COR-L47 (cell line): ENCODE measurements at places on chromosomes 1 and 21.

DNA sequence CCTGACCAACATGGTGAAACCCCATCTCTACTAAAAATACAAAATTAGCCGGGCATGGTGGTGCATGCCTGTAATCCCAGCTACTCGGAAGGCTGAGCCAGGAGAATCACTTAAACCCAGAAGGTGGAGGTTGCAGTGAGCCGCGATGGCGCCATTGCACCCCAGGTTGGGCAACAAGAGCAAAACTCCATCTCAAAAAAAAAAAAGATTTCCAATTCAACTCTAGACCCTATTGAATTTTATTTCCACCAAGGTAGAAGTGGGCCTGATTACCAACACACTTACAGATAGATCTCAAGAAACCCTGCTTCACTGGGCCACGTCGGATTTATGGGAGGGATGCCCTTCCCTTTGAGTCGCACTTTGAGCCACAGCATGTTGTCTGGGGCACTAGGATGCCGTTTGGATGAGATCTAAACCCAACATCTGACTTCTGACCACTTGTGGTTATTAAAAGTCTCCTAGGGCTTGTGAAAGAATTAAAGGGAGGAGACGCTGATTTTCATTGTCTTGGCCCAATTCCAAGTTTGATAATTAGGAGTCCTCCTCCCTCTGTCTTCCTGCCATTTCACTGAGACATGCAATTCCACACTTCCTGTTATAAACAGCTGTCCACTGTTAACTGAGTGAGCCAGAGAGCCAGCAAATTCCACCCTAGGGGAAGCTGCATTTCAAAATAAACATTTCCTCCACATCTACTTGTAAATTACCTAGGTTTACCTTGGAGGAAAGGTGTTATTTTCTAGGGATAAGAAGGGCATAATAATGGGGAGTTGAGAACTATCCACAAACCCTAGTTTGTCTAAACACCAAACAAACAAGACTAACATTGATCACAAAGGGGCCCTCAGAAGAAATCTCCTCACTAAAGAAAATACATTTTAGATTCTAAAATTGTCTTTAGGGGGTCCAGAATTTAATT lies 5.2 kb upstream of the RERE start:
- peak; percentile 89 for DNase-seq

DNA sequence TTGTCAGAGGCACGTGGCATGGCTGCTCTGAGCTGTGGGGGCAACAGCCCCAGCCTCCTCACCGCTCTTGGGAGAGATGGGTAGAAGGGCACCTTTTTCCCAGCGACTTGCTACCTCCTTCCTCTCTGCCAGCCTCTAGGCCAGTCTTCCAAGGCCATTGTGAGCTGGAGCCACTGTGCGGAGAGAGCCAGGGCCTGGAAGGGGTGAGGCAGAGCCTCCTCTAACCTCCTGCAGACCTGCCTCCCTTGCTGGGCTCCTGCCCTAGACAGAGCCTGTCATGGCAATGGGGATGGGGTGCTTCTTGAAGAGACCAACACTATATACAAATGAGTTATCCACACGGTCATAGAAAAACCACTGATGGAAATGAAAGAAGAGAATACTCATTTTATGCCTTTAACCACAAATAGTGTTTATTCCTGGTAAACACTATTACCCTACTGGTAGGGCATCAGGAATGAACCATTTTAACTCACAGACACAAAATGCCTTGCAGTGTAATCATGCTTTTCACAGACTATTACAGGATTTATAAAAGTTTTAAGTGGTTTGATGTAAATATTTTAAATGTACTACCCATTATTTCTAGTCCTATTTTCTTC lies 5.0 kb upstream of the IGFN1 start:
- DNase-seq, result no peak

- DNase-seq, result no peak
Measured at GRCh38 chr1:28631713-28632112, 11.2 kb downstream of the TAF12 start.

- peak; percentile 27 for DNase-seq
Measured at GRCh38 chr1:112342558-112342957, 53.5 kb upstream of the CTTNBP2NL start.

GRCh38 chr1:23369335-23370013 lies at the start of gene ZNF436:
ZNF436 (minus strand) TSS chr1:23369836; CDS start chr1:23368005, 1,831 bp downstream.
- peak; percentile 94 for DNase-seq

DNA sequence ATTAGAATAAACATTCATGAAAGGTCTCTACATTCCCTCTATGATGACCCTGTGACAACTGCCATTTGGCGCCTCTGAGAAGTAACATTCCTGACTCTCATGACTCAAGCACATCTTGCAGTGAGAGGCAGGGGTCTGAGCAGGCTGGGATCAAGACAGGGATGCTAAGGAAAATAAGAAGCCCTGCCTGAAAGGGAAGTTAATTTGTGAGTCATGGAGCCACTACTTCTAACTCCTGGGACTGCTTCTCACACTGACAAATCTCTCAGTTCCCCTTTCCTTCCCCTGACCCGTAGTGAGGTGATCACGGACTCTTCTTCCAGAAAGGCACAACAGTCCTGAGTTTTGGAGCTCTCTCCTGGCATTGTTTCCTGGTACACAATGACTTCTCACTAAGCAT lies 231.9 kb downstream of the TNR start:
- DNase-seq, result no peak

DNA sequence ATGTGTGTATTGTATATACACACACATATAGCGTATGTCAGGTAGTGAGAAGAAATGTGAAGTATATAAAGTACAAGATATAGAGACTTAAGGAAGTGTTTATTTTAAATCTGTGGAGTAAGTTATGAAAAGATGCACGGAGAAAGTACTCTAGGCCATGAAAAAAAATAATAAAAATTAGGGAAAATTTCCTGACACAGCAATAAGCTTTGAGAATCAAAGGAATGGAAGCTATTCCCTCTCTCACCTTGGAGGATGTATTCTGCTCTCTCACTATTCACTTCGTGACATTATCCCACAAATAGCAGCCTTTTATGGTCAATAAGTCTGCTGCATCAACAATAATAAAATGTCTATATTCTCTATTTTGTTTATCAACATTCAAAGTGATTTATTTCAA lies 700.4 kb upstream of the RGS18 start:
- no peak for DNase-seq

GRCh38 chr1:203521074-203521794 lies 27.3 kb downstream of the OPTC start:
- DNase-seq, result peak; percentile 50

- DNase-seq, result no peak
Measured at GRCh38 chr1:58284225-58284510, 262.4 kb downstream of the OMA1 start.

DNA sequence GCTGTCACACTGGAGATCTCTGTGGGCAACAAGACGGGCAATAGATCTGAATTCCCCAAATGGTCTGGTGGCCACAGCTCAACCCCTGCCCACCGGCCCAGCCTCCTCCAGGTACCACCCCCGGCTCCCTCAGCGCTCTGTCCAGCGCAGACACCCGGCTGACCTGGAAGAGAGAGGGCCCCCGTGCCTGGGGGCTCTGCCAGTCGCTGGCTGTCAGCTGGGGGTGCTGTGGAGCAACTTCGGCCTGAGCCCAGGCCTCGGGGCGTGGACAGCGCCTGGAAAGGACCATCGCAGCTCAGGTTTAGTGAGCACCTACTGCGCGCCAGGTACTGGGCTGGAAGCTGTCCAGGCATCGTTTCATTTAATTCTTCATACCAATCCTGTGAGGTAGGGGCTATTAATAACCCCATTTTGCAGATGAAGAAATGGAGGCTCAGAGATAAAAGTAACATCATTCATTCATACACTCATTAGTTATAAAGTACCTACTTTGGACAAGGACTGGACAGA lies 51.0 kb downstream of the AHDC1 start:
- DNase-seq, result no peak

- DNase-seq, result no peak
Measured at GRCh38 chr1:174815474-174815908, 184.3 kb upstream of the CACYBP start.

DNA sequence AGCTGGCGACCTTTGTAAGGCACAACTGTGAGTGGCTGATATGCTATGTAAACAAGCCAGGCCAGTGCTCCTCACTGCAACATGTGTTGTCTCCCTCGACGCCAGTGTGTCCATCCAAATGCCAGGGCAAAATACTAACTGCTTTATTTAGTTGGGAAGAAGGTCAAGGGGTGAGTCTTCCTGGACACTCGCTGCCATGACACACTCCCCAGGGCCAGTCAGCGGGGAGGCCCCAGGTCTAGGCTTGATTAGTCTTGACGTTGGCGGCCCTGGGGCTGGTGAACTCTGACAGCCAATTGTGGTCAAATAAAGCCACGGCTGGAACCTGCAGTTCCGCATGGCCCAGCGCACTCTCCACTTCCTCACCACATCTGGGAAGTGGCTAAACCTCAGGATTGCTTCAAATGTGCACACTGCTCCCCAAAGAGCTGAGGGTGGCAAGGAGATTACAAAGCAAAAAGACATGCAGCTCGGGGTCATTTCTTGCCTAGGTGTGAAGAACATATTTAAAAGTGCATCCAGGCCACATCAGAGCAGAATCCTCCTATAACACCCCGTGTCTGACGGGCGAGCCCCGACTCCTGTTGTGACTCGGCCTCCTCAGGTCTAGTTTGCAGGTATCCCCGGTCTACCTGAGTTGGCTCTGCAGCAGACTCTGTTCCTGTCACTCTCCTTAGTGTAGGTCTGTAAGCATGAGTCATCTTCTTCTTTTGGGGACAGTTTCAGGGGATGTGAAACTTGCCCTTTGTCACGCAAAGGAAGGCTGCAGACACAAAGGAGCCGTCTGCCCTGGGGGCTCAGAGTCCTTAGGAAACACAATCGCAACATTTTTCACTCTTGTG lies 183.5 kb downstream of the RUNX1 start:
- no peak for DNase-seq

- DNase-seq, result no peak
Measured at GRCh38 chr21:20527731-20528460, 470.3 kb upstream of the NCAM2 start.

- DNase-seq, result no peak
Measured at GRCh38 chr1:63368131-63368530, 704 bp downstream of the ALG6 start.

DNA sequence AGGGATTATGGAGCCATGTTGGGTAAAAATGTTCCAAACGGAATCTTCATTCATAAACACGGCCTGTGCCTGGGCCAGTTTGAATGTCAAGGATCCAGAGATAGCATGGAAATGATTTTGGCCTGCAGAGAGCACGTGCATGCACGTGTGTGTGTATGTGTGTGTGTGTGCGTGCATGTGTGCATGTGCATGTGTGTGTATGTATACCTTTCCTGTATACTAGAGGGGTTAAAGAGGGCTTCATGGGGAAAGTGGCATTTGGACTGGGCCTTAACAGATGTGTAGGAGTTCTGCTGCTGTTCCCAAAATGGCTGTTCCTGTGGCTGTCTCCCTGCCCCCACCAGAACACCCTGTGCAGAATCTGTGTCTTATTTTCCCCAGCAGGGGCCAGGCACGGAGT lies 21.7 kb downstream of the TTC39A start:
- no peak for DNase-seq

- DNase-seq, result no peak
Measured at GRCh38 chr1:64645735-64646134, 99.1 kb upstream of the RAVER2 start.

DNA sequence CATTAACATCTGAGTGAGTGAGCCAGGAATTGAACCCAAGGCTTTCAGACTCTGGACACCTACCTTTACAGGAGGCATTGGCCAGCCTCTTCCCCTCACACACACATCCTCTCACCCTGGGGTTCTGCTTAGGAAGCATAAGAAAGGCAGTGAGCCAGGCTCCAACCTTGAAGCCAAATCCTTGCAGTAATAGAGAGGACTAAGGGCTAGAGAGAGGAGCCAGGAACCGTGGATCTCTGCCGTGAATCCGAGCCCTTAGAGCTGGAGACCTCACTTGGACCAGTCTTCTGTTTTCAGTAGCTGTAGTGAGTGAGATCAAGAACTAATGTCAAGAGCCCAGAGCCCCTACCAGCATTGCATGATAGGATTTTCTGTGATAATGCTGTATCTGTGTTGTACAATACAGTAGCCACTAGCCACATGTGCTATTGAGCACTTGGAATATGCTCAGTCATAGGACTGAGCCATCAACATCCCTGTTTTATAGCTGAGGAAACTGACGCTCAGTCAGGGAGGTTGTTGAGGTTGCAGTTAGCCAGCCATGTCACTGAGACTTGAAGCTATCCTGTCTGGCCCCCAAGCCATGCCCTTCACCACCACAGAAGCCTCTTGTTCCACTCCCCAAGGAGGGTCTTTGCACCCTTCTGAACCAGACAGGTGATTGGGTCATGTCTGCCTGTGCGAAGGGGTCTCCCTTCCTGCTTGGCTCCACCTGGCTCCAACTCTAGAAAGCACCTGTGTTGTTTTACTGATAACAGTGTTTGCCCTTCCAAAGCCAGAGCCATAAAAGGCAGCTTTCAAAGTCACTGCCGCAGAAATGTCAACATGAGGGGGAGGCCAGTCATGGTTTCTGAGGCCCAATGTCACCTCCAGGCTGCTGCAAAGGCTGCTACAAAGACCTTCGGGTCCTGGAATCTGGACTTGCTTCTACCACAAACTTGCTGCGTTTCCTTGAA lies 101.1 kb upstream of the JUN start:
- no peak for DNase-seq

GRCh38 chr1:189513091-189513490 lies 964.6 kb downstream of the BRINP3 start:
- DNase-seq, result no peak

DNA sequence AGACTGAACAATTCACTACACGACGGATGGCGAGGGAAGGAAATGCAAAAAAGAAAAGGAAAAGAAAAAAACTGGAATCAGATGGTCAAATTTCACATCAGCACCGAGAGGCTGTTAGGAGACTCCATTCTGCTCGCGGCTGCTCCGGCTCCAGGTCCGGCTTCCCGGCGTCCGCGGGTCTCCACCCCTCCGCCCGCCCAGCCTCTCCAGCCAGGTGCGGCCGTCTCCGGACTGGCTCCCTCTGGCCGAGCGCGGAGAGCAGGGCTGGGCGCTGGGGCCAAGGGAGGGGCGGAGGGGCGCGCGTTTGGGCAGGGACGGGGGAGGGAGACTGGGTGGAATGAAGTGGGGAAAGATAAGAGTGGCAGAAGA lies 332 bp downstream of the KCNJ6 start:
- DNase-seq, result no peak

- peak; percentile 93 for DNase-seq
Measured at GRCh38 chr1:200669314-200670241, at the start of gene DDX59. DDX59 (minus strand) TSS chr1:200669907; CDS start chr1:200666740, 3,167 bp downstream.

DNA sequence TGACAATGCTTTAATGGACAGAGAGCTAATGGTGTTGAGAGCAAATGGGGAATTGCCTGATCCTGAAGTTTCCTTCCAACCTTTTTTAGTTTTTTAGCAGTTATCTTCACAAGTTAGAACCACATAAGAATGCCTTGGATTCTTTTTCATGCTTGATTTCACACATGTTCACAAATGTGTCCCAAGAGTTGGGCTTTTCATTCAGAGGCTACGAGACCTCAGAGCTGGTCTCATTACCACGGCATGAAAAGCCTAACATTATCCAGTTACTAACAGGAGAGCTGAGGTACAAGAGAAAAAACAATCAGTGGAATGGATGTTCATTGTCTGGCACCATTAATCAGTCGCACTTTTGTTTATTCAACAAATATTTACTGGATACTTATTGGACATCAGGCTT lies 340.6 kb downstream of the ZNF326 start:
- peak; percentile 18 for DNase-seq

- no peak for DNase-seq
Measured at GRCh38 chr1:24715658-24716057, 29.6 kb upstream of the CLIC4 start.
